ENCODE measurements at places on chromosomes 6 and 20. TPM values are rescaled to one million over a fixed set of nuclear protein-coding genes. Genes with fewer than 3 reads are reported as not detected.
A peak's percentile ranks its signal among the peaks of the same experiment; 100 is the strongest.

Gene KIF25
- total RNA-seq = not detected

Gene CALHM5
- not detected for total RNA-seq

DNA sequence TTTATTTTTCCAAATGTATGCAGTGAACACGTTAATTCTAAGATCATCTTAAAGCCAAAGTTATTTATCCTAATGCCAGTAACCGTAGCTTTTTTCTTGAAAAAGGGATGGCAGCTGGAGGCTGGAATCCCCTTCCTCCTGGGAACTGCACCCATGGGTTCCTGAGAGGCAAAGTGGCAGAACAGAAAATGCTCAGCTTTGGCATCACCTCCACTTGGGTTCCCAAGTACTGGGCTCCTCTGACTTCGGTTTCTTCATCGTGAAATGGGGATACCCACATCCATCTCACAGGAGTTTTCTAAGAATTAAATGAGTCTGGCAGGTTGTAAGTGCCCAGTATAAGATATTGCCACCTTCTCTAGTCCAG, 6.2 kb upstream of the DDX43 start:
- peak overlapping the region; percentile 71 for H3K4me3 ChIP-seq
- H3K27ac ChIP-seq = peak overlapping the region; percentile 65
- no peaks in the 10 kb centered on the region for H3K36me3 ChIP-seq
- H3K4me1 ChIP-seq = peaks cover 30% of the 10 kb centered on the region
- H3K27me3 ChIP-seq = no peaks in the 10 kb centered on the region
- DNase-seq = no peak

DNA sequence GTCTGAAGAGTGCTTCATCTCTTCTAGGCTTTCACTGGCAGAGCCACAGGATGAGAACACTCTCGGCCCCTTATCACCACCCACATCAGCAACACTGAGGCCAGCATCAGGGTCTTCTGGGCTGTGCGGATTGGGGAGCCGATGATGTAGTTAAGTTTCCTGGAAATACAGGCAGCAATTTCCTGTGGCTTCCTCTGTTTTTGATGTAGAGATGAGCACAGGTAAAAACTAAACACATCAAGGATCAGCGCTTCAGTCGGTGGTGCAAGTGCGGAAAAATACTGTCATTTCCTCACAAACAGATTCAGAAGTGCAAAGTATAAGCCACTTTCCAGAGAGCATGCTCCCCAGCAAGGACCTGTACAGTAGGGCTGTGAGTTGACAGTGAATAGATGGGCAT, 62.6 kb downstream of the BACH2 start:
- H3K36me3 ChIP-seq = no peaks in the 10 kb centered on the region
- H3K4me3 ChIP-seq = no peak overlapping the region

DNA sequence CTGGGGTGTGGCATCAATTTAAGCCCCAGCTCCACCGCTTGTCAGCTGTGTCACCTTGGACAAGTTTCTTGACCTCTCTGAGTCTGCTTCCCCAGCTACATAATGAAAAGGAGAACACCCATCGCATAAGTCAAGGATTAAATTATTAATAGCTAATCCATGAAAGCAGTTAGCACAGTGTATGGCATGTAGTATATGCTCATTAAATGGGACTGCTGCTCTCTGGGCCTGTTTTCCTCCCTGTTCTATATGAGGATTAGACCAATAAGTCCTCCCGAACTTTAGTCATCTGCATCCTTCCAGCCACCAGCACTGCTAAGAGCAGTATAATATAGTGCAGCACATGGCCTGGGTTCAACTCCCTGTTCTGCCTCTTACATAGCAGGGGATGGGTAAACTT, 19.7 kb downstream of the ETV7 start:
- no peak overlapping the region for H3K4me3 ChIP-seq
- H3K27ac ChIP-seq = no peak overlapping the region
- H3K4me1 ChIP-seq = no peaks in the 10 kb centered on the region
- H3K36me3 ChIP-seq = no peaks in the 10 kb centered on the region

Measured in CD4-positive, alpha-beta memory T cell (primary cell).